ENCODE measurements at places on chromosomes 16 and 17. TPM values are rescaled to one million over a fixed set of nuclear protein-coding genes. Genes with fewer than 3 reads are reported as not detected.
A peak's percentile ranks its signal among the peaks of the same experiment; 100 is the strongest.

ESRP2 gene
- total RNA-seq: not detected

ETV4 gene
- 3.5 TPM for total RNA-seq

EVPLL gene
- not detected for total RNA-seq

MT4 gene
- total RNA-seq: not detected

NPLOC4 gene
- total RNA-seq: 107 TPM

CDH15 gene
- 0.27 TPM for total RNA-seq

SEZ6L2 gene
- total RNA-seq: 1.2 TPM

DNA sequence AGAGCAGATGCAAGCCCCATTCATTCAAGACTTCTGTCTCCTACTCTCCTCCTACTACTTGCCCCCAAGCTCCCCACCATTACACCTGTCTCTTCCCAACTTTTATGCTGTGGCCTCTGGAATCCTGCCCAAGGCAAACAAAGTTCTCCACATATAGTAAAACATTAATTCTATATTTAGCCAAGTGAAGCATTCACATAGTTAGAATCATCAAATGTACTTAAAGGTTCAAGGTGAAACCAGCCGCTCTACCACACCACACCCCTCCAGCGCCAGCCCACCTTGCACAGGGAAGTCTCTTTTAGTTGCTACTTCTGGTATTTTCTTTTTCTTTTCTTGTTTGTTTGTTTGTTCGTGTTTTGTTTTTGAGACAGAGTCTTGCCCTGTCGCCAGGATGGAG lies 25.4 kb upstream of the GUCY2D start:
- DNase-seq: no peak

DNA sequence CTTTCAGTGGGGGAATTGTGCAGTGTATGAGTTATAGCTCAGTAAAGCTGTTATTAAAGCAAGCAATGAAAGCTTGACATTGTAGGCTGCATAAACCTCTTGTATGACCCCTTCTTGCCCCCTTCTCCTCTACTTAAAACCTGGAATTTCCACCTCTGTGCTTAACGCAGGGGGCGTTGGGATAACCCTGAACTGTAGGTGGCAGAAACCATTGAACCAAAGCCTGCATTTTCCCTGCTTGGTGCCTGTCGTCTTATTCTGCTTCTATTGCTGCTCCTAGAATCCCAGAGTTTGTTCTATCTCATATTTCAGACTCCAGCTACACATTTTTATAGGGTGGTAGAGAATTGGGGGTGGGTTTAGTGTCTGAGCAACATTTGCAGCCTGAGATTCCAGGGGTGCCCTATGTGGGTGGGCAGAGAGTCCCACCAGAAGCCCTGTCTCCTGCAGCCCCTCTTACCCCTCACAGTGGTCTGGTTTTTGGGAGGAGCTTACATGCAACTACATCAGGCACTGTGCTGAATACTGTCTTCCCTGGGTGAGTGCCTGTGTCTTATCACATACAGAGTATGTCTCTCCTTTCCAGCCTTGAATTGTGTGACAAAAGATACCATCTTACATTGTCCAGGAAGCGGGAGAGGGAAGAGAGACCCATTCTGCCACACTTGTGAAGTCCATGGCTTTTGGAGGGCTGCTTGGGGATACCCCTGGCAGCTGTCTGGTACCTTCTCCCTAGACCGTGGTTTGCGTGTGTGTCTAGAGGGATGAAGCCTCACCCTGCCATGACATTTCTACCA lies 407.7 kb upstream of the EEF2KMT start:
- no peak for DNase-seq

DNA sequence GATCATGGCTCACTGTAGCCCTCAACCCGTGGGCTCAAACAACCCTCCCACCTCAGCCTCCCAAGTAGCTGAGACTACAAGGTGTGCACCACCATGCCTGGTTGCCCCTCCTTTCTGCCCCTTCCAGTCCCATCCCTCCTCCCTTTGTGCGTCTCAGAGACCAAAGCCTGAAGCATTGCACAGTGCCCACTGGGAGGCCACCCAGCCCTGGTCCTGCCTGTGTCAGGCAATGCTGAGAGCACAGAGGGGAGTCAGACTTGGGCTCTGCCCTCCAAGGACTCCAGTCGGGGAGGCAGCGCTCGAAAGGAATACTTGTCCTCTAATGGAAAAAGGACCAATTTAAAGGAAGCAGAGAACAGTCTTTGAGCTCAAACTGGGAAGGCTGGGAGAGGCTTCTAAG lies 20.4 kb downstream of the RAI1 start:
- DNase-seq: no peak

- DNase-seq: no peak
Measured at GRCh38 chr17:27819145-27819544, 18.8 kb upstream of the NOS2 start.

- no peak for DNase-seq
Measured at GRCh38 chr16:49478616-49479015, 105.0 kb downstream of the C16orf78 start.

GRCh38 chr17:12974005-12974531 lies 43.8 kb downstream of the ELAC2 start:
- peak; percentile 65 for DNase-seq

DNA sequence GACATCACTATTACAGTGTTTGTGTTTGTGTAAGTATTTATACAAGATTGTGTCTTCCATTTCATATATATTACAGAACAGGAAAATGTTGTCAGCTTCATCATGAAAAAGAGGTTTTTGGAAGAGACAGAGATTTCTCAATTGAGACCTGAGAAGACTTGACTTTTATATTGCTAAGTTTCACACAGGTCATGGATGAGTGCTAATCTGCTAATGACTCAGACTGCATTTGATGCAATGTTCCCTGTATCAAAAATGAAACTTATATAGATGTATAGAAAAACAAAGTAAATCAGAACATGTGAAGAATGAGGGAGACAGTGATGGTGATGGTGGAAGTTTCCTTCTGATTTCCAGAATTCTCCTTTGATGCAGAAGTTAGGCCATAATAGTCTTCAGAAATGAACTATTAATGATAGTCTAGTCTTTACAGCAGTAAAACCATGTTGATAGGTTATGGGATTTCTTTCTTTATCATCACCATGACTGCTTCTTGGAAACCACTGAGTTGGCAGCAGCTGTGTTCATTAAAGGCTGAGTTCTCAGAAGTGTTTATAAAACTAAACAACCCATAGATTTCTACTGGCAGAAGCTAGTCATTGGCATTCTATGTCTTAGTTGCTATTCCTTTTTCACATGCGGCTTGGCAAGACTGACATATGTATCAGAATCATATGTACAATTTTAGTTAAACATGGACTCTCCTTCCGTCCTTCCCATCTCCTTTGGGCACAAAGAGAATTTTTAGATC lies 56.1 kb downstream of the PCTP start:
- DNase-seq: no peak

GRCh38 chr17:14153374-14153773 lies 83.3 kb downstream of the CDRT15 start:
- DNase-seq: no peak

GRCh38 chr17:61152898-61153297 lies 246.7 kb upstream of the TBX2 start:
- DNase-seq: no peak

Measured in cardiac septum (tissue), 1 donor.